Naive thymus-derived CD4-positive, alpha-beta T cell (primary cell): ENCODE measurements at places on chromosomes 6 and 20. TPM values are rescaled to one million over a fixed set of nuclear protein-coding genes. Genes with fewer than 3 reads are reported as not detected.

- peaks cover 19% of the 10 kb centered on the region for H3K36me3 ChIP-seq
- no peak for DNase-seq
- no peak overlapping the region for H3K4me3 ChIP-seq
- peaks cover 3% of the 10 kb centered on the region for H3K4me1 ChIP-seq
- H3K27me3 ChIP-seq = no peaks in the 10 kb centered on the region
- no peak overlapping the region for H3K27ac ChIP-seq
Observed at GRCh38 chr20:50563133-50563944, 53.2 kb downstream of the PTPN1 start.

Gene C6orf15
- total RNA-seq = not detected

Gene MC3R
- total RNA-seq = not detected in 2 replicates

Gene THBS2
- total RNA-seq = not detected
